ENCODE measurements at places on chromosomes 11 and 22. TPM values are rescaled to one million over a fixed set of nuclear protein-coding genes. Genes with fewer than 3 reads are reported as not detected.

KCNE3 gene
- total RNA-seq: 0.52 TPM

PGGHG gene
- total RNA-seq: 8.8 TPM

CASP12 gene
- total RNA-seq: not detected

MCAM gene
- 965 TPM for total RNA-seq

MS4A3 gene
- not detected for total RNA-seq

MN1 gene
- total RNA-seq: 0.17 TPM

NELL1 gene
- not detected for total RNA-seq

VPS11 gene
- 15.8 TPM for total RNA-seq

PRODH gene
- 4.3 TPM for total RNA-seq

GSTT2B gene
- total RNA-seq: 4.7 TPM

DNA sequence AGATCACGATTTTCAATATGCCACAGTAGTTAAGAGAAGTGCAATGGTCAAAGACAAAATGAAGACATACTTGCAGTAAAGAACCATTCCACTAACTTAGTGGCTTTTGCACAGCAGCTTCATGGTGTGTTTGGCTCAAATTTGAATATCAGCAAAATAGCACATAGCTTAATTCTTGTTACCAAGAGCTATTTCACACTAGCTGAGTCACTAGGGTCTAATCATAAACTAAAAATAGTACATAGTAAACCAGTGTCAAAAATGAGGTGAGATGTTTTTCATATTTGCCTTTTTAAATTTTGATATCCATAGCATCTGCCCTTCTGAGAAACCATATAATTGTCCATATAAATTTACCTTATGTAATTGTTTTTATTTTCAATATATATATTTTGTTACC lies 325.0 kb upstream of the LUZP2 start:
- DNase-seq: no peak

GRCh38 chr11:111363985-111364384 lies 15.1 kb downstream of the POU2AF1 start:
- no peak for DNase-seq

- no peak for DNase-seq
These were observed 59.3 kb downstream of the FANCF start for GRCh38 chr11:22566293-22566692.

DNA sequence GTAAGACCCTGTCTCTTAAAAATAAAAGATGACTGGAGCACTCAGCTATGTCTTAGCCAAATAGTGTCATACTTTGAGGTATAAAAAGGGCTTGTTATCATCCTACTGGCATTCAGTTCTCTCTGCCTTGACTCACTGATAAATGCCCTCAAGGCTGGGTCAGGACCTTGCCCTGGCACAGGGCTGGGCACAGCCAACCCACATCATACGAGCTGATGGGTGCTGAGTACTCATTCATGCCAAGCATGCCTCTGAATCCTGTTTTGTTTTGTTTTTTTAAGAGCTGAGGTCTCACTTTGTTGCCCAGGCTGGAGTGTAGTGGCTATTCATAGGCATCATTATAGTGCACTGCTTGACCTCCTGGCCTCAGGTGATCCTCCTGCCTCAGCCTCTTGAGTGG lies 1.9 kb downstream of the SMTNL1 start:
- peak; percentile 2 for DNase-seq

- DNase-seq: peak; percentile 58
These were observed 60.8 kb upstream of the CCDC179 start for GRCh38 chr11:22920939-22921565.

- DNase-seq: no peak
These were observed 188.2 kb downstream of the ST3GAL4 start for GRCh38 chr11:126543691-126544090.

- DNase-seq: peak; percentile 41
These were observed 5.3 kb downstream of the HNRNPUL2 start for GRCh38 chr11:62721994-62722393.

GRCh38 chr11:82494988-82495432 lies 238.7 kb downstream of the FAM181B start:
- peak; percentile 2 for DNase-seq

DNA sequence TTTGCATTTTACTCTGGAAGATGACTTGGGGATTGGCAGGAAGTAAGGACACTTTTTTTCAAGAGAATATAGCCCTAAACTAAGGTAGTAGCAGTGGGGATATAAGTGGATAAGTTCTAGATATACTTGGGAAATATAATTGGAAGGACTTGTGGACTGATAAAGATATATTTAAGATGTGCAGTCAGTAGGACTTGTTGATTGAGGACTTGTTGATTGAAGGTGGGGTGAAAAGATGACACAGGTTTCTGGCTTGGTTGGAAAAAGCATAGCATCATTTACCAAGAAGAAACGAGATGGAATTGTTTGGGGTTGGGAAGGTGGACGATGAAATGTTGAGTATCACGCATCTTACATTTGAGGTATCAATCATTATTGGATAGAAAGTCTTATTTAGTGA lies 1.5 kb upstream of the TAF10 start:
- no peak for DNase-seq

GRCh38 chr11:83881428-83881827 lies 595.3 kb upstream of the CCDC90B start:
- peak; percentile 4 for DNase-seq

GRCh38 chr11:45643598-45644260 lies 21.7 kb downstream of the CHST1 start:
- DNase-seq: no peak

- no peak for DNase-seq
These were observed 4.9 kb downstream of the GRK3 start for GRCh38 chr22:25569361-25569760.

GRCh38 chr11:86889001-86889341 lies 66.2 kb downstream of the FZD4 start:
- DNase-seq: no peak

- DNase-seq: peak; percentile 19
These were observed 49.7 kb downstream of the FDX1 start for GRCh38 chr11:110479108-110480101.

DNA sequence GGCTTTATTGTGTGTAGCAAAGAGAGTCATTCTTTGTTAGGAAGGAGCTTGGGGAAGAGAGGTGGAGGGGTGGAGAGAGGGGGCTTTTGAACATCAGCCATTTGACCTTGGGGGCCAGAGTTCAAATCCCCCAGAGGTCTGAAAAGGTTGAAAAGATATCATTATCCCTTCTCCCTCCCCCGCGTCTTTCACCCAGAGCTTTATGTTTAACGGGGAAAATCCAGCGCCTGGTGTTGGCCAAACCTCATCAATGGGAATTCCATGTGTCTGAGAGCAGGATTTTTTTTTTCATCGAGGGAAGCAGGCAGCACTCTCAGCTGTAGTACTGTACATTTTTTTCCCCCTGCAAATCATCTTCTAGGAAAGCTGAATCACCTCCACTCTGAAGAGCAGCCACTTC lies 122.4 kb upstream of the HSD17B12 start:
- no peak for DNase-seq

GRCh38 chr11:24755260-24755839 lies 258.5 kb downstream of the LUZP2 start:
- DNase-seq: peak; percentile 13

DNA sequence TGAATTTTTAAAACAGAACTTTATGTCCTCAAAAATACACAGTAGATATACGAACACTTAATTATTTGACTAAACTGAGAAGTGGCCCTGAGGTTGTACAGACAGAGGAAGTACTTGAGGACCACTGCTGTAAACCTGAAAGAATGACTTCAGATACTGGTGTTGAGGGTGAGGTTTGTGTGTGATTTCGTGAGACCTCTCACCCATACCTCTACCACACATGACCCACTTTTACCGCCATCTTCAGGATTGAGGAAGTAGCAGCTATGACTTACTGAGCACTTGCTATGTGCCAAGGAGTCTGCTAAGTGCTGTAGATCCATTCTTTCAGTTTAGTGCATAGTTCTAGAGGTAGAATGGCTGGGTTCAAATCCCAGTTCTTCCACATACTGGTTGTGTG lies 21.9 kb downstream of the MMP13 start:
- no peak for DNase-seq

DNA sequence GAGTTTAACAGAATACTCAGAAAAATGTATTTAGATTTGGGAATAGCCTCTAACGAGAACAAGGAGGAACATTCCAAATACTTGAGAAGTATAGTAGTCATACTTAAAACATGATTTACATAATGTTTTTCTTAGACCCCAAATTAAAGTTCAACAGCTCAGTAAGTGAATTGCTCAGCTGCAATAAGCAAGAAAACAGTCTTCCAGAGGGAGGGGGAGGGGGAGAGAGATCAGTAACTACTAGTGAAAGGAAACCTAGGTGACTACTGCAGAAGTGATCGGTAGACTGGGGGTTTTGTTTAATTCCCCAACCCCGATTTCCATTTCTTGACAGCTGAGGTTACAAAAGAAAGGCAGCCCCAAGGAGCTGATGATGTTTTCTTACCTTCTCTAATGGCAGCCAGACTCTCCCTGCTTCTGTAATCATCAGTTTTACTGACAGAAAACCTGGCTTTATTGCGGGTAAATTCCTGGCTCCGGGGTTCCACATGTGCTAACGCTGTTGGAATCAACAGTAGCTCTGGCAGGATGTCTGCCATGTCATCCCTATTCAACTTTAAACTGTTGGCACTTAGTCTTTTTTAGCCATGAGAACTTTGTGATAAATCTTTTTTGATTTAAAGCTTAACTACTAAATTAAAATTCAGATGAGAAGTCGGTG lies 82.4 kb upstream of the BIRC3 start:
- no peak for DNase-seq

- no peak for DNase-seq
These were observed 224.5 kb upstream of the DDI1 start for GRCh38 chr11:103811870-103812455.

DNA sequence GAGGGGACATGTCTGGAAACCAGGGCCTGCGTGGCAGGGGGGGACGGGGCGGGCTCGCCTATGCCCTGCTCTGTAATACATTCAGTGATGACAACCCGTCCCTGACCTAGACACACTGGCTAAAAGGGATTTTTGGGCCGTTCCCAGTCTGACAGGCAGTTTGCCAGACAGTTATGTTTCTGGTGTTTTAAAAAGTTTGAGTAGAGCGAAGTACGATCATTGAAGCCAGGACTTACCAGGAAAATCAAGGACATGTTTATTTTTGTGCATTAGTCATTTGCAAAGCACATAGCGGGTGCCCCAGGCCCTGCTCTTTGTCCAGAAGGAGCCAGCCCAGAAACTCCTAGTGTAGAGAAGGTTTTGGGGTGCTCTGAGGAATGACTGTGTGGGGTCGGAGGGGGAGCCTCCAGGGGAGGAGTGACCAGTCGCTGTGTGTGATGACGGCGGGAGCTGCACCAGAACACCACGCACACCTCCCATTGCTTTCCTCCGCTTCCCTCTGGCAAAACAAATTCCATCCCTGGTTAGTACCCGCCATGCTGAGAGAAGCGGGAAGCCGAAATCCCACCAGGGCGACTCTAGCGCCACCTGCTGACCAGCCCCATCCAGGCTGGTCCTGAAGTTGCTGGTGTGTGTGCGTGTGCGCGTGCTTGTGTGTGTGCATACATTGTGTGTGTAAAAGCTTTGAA lies 50.8 kb downstream of the FBLN1 start:
- DNase-seq: peak; percentile 59

DNA sequence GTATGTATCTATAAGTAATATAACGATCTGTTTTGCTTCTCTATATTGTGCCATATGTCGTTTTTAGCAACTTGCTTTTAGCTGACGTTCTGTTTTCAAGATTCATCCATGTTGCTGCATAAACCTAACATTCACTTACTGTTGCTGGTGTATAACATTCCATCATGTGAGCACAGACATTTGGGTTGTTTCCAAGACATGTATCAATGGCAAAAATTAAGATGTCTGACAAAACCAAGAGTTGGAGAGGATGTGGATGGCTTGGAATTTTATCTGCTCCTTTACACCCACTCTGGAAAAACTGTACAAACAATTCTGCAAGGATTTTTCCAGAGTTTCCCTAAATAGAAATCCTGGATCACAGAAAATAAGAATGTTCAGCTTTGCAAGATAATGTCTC lies 40.9 kb downstream of the DGCR2 start:
- DNase-seq: no peak

DNA sequence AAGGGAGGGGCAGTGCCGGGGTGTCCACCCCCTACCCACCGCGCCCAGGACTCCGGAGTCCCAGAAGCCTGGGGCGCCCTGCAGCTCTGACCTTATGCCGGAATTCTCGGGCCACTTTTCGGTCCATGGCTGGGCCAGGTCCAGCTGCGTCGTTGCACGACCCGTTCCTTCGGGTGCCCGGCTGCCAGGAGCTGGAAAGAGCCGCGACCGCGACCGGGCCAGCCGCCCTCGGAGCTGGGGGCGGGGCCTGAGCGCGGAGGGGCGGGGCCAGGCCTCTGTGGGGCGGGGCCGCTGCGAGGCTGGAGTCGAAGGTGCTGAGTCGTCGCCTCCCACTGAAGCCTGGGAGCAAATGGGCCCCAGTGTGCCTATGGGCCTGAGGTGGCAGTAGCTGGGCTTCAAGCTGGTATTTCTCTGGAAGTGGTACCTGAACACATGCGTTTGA lies at the start of gene USH1C:
USH1C (minus strand) TSS at position 236 of the 442 bp plus-strand sequence; CDS start at position 127, 109 bp downstream.
- no peak for DNase-seq

DNA sequence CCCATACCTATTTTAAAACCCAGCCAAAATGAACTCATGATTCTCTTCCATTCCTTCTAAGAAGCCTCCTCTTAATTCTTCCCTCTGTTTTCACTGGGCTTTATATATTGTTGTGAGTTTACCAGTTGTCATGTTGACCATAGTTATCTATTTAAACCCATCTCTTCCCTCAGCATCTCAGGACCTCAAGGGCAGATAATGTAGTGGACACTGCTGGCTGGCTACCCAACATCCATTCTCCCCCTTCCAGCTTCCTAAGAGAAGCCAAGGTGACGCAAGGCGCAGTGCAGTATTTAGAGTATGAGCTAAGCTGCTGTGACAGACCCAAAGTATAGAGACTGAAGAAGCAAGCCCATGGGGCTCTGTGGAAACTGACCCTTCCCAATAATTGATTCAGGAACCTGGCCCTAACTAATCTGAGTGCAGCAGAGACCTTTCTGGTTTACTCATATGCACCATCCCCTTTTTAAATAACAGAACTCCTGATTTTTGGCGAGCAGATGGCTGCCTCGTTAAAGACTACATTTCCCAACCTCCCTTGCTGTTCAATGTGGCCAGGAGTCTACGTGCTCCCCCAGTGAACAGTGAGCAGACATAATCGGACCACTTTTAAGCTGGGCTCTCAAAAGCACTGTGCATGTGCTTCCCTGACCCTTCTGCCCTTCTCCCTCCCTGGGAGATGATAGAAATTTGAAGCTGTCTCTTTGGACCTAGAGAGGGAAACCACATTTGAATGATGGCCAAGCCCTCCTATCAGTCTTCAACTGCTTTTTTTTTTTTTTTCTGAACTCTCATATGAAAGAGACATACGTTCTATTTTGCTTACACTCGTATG lies 28.1 kb upstream of the CREB3L1 start:
- peak; percentile 27 for DNase-seq

DNA sequence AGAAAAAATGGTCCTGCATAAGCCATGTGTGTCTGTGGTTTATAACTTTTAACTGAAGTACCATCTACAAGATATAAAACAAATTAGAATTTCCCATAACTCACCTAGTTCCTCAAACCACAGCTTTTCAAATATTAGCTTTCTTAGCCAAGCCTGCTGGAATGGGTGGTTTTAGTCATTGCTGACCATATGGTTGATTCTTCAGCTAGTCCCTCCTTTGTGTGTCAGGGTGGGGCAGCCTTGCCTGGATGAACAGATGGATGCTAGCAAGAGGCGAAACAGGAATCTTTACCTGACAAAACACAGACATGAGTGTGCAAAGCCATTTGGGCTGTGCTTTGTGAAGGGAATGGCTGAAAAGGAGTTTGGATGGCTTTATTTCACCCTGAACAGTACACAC lies 6.9 kb upstream of the B3GNT6 start:
- DNase-seq: no peak
